ENCODE measurements at places on chromosomes 2 and 18. TPM values are rescaled to one million over a fixed set of nuclear protein-coding genes. Genes with fewer than 3 reads are reported as not detected.

Gene CCDC150
- total RNA-seq: 5.5 TPM

Gene TXNDC2
- total RNA-seq: not detected

Gene UGT1A4
- total RNA-seq: 0.12 TPM

Gene CD207
- total RNA-seq: not detected

Gene CASP10
- total RNA-seq: 0.27 TPM

Gene WBP1
- 46.5 TPM for total RNA-seq

Gene GKN2
- not detected for total RNA-seq

Gene CMPK2
- 0.40 TPM for total RNA-seq

Gene TRAPPC12
- 84.4 TPM for total RNA-seq

Gene SCN2A
- not detected for total RNA-seq

Gene MC4R
- total RNA-seq: not detected

Gene CAVIN2
- 16.4 TPM for total RNA-seq

Gene TMEM178A
- 0.66 TPM for total RNA-seq

Gene FBXO41
- 3.7 TPM for total RNA-seq

Gene DSG1
- total RNA-seq: not detected

Gene GPR17
- total RNA-seq: not detected

Gene SIX2
- total RNA-seq: 1.2 TPM

Gene GMPPA
- total RNA-seq: 70.7 TPM

Gene LRP2
- 0.02 TPM for total RNA-seq

Gene RAB6C
- total RNA-seq: not detected

Gene GAREM2
- 0.23 TPM for total RNA-seq

Gene ADRA2B
- total RNA-seq: not detected

Gene VWA3B
- total RNA-seq: not detected

Gene NPC1
- total RNA-seq: 60.4 TPM

All from MCF 10A (cell line).